ENCODE measurements at places on chromosomes 4 and X.

- no peak for DNase-seq
Observed at GRCh38 chr4:121227341-121227792, 63.2 kb upstream of the TNIP3 start.

GRCh38 chr4:20391198-20391597, 139.5 kb downstream of the SLIT2 start:
- DNase-seq: no peak

DNA sequence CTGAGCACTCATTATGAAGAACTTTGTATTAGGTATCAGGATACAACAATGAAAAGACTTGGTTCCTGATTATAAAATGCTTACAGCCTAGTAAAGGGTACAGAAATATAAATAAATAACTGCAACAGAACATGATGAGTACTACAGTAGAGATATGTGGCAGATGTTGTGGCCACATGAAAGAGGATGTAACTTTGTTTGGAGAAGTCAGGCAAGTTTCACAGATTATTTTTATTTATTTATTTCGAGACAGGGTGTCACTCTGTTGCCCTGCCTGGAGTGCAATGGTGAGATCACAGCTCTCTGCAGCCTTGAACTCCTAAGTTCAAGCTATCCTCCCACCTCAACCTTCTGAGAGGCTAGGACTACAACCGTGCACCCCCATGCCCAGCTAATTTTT, 15.8 kb upstream of the UBE2K start:
- no peak for DNase-seq

DNA sequence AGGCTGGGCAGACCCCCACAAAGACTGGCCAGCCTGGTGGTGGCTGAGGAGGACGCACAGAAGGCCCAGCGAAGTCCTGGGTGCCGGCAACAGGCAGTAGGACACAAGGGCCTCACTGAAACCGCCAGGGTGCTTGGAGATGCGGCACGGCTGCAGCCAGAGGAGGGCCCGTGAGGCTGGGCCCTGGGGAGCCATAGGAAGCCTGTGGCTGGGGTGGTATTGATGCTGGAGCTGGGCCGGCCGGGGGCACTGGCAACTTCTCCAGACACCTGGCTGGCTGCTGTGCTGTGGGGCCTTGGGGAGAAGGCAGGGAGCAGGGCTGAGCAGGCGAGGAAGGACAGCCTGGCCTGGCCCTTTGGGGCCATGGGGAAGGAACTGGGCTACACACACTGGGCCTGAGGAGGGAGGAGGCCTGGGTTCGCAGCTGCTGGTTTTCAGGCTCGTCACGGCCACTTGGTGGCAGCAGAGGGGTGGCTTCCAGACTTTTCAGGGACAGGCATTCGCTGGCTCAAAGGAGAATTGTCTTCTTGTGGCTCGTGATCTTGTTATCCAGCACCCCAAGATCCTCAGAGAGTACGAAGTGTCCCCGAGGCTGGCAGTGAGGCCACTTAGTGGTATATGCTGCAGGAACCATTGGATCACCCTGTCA, 37.2 kb downstream of the ATP2B3 start:
- peak; percentile 51 for DNase-seq

DNA sequence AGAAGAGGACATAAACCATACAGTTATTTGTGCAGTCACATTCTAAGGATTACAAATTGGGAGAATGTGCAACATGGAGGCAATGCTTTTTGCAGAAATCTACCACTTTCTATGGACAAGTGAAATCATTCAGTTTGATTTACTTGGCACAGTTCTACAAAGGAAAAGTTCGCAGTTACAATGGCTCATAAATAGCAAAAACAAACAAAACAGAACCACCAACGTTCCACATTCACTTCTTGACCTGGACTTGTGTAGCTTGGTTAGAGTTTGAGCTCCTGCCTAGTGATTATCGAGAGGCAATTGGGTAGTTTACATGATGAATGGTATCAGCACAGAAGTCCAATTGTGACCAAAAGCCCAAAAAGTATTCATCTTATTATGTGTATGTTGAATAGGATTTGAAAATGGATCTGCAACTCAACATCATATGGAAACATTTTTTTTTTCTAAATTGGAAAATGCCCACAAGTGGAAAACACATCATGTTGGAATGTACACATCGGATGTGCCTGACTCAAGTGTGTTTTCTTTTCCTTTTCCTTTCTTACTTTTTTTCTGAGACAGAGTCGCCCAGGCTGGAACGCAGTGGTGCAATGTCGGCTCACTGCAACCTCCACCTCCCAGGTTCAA, 123.8 kb downstream of the LUZP4 start:
- no peak for DNase-seq

DNA sequence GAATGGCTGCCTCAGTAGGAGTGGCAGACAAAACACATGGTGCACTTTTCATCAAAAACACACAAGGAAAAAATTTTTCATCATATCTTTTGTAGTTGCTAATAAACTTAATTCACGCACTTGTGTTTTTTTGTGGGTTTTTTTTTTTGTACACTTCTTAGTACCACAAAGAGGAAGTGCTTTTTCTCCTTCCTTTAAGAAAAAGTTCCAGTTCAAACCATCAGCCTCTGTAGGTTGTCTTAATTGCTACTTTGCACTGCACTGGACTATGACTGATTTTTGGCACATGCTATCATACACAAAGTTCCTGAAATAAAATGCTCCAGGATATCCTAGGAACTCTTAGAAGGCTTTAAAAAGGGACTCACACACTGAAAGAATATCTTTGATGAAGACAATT, at the start of gene PHEX:
Gene PHEX, plus strand, starts transcription at position 242 of the 400 bp plus-strand sequence. CDS start 681 bp downstream, outside the sequence.
- no peak for DNase-seq

DNA sequence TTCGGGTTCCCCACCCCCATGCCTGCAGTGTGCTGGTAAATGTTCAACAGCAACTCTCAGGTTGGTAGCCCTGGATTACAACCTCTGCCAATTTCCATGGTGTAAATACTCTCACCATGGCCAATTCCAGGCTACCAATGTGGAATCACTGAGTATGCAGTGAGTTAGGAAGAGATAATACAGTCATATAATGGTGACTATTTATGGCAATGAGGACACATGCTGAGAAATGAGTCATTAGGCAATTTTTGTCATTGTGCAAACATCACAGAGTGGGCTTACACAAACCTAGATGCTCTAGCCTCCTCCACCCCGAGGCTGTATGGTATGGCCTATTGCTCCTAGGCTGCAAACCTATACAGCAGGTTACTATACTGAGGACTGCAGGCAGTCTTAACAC, 4.6 kb upstream of the CLDN24 start:
- DNase-seq: no peak

GRCh38 chrX:46444011-46444410, 101.2 kb downstream of the ZNF674 start:
- DNase-seq: peak; percentile 84

DNA sequence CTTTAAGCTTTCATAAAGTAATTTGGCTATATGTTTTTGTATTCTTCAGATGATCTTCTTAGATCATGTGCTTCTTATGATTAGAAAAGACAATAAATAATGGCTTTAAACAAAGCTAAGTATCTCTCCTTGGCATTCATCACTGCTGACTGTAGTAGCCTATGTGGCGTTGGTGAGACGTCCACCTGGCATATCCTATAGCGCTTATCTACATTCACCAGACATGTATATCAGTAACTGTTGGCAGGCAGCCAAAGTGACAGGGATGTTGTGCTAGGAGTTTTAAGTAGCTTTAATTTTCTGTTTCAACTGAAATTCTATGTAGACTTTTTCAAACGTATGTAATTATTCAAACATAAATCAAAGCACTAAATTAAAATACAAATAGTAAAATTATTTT, 276.4 kb downstream of the IL15 start:
- DNase-seq: no peak

- no peak for DNase-seq
Observed at GRCh38 chrX:30615229-30615628, 37.7 kb upstream of the TASL start.

- no peak for DNase-seq
Observed at GRCh38 chr4:148101235-148101634, 341.0 kb downstream of the NR3C2 start.

DNA sequence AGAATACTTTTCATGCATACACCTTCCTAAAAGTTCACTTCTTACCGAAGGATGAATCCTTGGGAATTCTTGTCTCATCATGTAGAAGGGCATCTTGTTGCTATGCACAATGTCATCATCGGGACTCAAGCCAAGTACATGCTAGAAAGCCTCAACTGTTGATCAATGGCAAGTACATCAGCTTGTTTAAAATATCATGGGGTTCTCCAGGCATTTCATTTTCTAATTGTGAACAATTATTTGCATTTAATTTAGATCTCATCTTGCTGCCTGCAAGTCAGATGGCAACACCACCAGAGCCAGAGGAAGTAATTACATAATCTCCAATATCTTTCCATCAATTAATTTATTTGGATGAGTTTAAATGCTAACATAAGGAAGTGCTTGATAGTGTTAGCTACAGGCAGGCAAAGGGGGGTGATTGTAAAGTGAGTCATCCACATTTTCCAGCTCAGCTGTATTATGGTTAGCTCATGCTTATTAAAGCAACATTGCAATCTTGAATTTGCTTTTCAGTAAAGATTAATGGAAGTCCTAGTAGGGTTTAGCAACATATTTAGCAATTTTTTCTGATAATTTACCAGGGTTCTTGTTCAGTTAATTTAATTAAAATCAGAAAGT, 356.5 kb downstream of the CBLL2 start:
- no peak for DNase-seq

DNA sequence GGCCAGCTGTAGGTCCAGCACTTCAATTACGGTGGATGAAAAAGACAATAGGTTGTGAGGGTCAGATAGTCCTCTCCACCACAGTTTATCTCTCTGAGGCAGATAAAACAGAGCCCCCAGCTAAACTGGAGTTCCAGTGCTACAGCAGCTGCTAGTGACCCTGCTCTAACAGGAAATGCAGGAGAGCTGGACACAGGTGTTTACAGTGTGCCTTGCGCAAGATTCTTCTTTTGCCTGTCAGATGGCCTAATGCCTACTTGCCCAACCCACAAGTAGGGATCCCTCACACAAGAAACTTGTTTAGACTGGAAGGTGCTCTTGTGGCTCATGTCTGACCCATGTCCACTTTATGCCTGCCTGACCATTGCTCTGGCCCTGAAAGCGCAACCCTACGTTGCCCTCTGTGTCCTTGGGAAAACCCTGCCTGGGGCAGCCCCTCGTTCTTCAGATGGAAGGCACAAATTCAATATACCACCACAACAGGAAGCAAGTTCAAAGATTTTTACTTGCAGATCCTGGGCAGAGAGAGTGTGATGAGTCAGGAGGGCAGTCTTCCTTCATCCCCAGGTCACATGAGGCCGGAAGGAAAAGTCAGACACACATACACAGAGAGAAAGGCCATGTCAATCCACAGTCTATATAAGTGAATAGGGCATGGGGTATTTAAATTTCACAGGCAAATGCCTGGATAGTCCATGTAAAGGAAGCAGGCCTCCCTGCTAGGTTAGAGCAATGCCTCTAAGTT, 105.1 kb upstream of the ADGRL3 start:
- DNase-seq: peak; percentile 15

- DNase-seq: no peak
Observed at GRCh38 chr4:75633846-75634245, 3.5 kb upstream of the CDKL2 start.

DNA sequence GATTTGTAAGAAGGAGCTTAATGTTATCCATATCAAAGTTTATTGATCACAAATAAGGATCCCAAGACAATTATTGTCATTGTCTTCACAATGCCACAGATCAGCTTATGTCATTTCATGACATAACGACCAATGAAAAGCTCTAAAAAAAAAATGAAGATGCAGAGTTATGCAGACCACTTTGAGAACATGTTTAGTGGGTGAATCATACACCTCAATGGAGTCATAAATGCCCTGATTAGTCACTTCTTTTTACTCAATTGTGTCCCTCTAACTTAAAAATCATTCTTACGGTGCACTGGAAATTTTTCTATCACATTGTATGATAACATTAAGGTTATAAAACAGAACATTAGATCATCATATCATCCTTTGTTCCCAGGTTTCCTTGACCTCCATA, 87.6 kb upstream of the GABRG1 start:
- no peak for DNase-seq

- no peak for DNase-seq
Observed at GRCh38 chr4:127149086-127149485, 483.7 kb upstream of the INTU start.

DNA sequence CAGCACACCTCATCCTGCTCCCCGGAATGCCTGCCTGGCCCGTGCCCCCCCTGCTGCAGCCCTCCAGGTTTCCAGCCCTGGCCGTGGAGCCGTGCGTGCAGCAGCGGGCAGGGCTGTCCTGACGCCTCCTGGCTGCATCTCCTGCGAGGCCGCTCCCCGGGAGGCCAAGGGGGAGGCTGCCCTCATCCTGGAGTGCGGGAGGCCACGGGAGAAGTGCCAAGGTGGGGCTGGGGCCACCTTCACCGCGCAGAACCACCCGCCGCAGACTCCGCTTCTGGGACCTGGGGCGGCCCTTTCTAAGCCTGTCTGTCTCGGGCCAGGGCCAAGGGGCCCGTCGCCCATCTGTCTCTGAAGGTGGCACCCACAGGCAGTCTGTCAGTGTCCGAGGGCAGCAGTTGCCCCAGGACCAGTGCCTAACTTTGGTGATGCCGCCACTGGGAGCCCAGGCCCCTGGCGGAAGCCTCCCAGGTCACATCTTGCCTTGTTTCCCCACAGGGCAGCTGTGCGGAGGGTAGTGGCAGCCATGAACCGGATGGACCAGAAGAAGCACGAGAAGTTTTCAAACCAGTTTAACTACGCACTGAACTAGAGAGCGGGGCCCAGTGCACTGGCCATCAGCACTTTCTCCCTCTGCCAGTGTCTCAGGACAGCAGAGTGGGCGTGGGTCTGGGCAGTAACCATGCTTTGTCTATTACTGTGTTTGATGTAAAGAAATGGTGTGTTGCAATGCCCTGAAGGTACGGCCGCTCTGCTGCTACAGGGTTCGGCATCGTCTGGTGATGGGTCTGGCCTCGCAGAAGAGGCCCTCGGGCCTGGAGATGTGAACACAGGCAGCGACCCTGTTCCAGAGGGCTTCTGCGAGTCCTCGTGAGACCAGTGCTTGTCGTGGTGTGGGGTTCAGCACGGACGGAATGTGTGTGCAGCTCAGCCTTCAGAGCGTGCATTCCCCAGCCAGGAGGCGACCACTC, 20.6 kb downstream of the NKX1-1 start:
- DNase-seq: no peak

- DNase-seq: no peak
Observed at GRCh38 chrX:41377624-41378023, 43.7 kb downstream of the DDX3X start.

DNA sequence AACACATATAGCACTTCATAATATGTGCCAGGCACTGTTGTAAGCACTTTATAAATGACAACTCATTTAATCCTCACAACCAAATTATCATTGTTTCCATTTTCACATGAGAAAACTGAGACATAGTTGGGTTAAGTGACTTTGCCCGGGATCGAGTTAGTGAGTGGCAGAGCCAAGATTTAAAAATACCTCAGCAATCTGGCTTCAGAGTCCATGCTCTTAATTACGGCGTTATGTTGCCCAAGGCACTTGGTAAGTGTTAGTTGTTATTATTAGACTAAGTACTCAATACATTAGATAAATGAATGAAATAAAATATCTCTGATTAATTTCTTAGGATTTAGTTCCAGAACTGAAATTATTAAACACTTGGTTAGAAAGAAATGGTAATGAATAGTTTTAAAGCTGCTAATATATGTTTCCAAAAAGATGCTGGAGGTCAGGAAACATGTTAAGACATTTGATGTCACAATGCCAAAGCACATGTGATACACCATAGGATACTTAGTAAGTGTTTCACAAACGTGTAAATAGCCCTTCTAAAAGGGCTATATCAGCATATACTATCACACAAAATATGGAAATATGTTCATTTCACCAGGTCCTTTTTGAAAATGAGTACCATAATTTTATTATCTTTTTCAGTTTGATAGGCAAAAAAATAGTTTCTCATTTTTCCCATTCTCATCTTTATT, 301.9 kb downstream of the GPAT3 start:
- DNase-seq: no peak

Data from mesendoderm (in vitro differentiated cells).